ENCODE measurements at places on chromosomes 16 and 17.

DNA sequence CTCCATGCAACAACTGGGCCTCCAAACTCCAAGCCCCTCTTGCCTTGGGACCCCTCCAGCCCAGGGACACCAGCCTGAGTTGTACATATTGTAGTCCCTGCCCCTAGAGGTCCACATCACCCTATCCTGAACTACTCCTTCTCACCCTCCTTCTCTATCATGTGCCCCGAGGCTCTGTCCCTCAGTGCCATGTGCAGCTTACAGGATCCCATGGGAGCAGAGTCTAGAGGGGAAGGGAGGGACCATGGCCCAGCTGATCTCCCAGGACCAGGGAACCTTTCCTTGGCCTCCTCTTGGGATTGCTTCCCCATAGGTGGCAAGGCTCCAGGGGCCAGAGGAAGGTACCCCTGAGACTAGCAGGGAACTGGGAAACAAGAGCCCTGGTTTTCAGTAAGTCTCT is 35.3 kb downstream of the TMEM132E start:
- DNase-seq, result no peak

- DNase-seq, result no peak
These were observed 13.4 kb downstream of the NATD1 start for GRCh38 chr17:21239680-21240368.

DNA sequence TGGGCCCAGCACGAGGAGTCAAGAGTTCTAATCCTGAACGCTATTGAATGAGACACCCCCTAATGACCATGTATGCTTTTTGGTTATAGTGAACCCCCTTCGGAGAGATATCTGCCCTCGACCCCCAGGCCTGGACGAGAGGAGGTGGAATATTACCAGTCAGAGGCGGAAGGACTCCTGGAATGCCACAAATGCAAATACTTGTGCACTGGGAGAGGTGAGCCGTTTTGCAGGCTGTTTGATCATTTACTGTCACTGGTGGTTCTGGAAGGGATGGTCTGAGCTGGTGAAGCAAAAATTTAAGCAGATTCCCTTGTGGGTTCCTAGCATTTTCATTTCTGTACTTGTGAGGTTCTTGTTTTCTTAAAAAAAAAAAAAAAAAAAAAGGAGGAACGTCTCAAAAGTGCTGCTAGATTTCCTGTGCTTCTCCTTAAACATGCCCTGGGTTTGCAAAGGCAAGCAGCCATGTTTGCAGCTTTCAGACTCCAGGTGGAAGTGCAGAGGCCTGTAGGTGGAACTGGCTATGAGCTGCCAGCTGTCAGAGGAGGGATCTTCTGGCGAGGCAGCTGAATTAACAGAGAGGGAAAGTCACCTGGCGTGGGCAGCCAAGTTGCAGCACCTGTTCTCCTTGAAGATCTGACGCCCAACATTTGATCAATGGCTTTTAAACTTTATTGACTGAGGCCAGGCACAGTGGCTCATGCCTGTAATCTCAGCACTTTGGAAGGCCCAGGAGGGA is 3.5 kb downstream of the MARVELD3 start:
- no peak for DNase-seq

DNA sequence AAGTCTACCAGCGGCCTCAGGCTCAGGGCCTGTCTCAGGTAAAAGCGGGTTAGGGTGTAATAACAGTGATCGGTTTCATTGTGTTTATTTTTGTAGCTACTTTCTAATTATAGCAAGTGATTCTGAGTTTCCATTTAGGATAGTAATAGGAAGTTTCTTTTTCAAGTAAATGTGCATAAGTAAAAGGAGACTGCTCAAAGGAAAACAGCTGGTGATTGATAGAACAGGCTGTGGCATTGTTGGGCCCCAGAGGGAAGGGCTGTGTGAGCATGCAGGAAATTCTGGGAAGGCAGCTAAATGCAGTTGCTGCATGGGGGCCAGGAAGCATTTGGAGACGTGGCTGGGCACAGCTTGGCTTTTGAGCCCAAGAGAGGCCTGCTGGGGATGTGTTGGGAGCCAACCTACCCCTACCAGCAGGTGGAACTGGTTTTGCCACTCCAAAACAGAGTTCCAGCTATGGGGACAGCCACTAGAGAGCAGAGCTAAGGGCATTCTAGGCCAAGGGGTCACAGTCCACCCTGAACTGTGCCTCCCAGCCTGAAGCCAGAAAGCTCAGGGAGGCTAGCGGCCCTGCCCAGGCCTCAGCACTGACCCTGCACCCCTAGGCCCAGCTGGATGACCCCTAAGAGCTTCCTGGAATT is 12.6 kb downstream of the SNX20 start:
- DNase-seq, result no peak

DNA sequence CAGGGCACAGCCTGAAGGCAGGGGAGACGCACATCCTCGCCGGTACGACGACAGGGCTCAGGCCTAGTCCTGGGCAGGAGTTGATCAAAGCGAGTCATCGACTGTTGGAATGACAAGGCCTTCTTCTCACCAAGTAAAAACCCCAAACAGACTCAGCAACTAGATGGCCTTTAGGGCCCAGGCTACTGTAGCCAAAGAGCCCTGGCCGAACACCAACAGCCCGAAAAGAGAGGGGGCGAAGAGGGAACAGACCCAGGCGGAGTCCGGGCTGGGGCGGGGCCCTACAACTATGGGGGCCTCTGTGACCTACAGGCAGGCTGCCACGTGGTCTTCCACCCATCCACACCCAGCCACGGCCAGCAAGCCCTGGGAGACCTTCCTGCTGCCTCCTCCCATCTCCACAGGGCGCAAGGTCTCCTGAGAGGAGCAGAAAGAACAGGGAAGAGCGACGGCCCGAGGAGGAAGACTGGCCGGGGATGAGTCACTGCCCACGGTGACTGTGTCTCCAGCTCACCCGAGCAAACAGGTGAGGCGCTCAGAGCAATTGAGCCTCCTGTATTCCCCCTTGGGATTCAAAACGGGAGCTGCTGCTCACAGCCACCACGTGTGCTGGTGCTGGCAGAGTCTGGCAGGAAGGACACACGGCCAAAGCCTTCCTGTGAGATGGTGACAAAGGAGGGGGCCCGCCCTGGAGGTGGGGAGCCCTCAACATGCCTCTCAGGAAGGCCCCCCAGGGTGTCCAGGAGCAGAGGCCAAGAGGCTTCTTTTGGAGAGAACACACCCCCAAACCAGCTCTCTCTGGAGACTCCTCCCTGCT is 17.7 kb downstream of the SLC16A3 start:
- no peak for DNase-seq

DNA sequence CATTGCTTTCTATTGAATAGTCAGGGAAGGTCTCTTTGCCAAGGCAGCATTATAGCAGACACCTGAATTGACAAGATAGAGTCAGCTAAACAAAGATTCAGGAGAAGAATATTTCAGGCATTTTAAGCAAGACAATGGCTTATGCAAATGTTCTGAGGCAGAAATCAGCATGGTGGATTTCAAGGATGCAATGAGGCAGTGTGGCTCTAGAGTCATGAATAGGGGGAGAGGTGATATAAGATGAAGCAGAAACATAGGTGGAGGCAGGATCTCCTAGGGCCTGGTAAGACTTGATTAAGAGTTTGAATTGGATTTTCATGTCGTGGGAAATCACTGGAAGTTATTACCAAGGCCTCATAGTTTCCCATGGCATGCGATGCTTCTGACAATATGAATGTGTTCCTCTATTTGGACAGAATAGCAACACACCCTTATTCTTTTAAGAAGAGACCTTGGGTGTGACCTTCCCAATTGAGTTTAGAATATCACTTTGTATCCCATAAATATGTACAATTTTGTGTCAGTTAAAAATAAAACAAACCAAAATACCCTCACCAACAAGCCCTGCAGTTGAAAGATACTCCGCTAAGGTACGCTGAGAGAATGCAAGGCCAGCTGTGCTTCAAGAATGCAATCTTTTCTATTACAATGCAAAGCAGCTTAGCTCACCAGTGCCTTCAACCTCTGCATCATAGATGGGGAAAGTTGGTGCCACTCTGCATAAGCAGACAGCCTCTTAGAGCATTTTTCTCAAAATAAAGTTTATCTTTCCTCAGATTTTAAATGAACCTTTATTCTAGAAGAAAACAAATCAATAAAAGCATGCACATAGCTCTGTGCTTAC is 139.6 kb upstream of the SALL1 start:
- no peak for DNase-seq

DNA sequence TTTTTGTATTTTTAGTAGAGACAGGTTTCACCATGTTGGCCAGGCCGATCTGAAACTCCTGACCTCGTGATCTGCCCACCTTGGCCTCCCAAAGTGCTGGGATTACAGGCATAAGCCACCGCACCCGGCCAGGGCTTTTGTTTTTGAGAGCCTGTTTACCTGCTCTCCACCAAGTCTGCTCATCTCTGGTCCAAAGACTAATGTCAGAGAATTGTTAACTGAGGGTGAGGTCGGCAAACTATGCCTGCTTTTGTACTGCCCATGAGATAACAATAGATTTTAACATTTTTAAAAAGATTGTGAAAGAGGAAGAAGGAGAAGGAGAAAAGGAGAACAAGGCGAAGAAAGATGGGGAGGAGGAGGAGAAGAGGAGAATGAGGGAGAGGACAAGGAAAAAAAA is 26.0 kb downstream of the TMEM238L start:
- no peak for DNase-seq

GRCh38 chr16:75207831-75208230 is 870 bp upstream of the CTRB2 start:
- DNase-seq, result no peak

GRCh38 chr16:66265048-66265415 is 101.5 kb upstream of the CDH5 start:
- no peak for DNase-seq

- no peak for DNase-seq
These were observed 194.6 kb upstream of the SDK2 start for GRCh38 chr17:73838815-73839214.

DNA sequence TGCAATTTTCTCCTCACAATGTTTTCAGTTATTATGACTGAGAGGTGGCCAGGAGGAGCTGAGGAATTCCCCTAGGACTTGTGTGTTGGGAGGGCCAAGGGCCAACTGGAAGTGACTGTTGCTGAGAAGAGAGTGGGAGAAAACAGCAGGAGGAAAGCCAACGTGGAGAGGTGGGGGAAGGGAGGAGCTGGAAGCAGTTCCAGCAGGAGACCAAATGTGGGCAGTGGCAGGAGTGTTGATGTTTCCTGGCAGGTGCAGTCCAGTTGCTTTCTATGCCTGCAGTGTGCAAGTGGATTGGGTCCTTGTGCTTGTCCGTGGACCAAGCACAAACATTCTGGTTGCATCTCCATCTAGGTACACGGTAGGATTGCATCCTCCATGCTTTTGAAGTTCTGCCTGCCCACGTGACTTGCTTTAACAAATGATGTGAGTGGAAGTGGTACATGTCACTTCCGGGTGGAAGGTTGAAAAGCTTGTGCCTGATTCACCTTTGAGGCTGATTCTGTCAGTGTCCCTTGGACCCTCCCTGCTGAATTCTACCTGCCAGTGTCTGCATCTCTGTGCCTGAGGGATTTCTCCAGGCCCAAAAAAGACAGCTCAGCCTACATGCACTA is 54.7 kb upstream of the CRHR1 start:
- no peak for DNase-seq

- DNase-seq, result no peak
These were observed 49.9 kb upstream of the CPNE2 start for GRCh38 chr16:57042157-57043111.
